ENCODE measurements at places on chromosomes 16 and 17.

DNA sequence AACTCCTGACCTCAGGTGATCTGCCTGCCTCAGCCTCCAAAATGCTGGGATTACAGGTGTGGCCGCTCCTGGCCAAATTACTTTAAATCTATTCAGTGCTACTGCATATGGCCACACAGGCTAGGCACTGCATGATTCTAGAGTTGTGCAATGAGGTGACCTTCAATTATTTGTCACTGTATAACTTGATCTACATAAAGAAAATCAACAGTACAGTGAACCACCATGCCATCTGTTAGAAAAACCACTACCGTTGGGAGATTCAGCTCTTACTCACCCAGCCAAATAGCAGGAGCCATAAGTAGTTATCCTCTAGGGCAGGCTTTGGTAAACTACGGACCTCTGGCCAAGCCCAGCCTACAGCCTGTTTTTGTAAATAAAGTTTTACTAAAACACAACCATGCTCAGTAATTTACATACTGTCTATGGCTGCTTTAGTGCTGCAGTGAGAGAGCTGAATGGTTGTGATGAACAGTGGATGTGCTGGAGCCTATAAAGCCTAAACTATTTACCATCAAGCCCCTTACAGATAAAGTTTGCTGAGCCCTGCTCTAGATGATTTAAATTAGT is 40.7 kb upstream of the TANC2 start:
- no peak for DNase-seq

DNA sequence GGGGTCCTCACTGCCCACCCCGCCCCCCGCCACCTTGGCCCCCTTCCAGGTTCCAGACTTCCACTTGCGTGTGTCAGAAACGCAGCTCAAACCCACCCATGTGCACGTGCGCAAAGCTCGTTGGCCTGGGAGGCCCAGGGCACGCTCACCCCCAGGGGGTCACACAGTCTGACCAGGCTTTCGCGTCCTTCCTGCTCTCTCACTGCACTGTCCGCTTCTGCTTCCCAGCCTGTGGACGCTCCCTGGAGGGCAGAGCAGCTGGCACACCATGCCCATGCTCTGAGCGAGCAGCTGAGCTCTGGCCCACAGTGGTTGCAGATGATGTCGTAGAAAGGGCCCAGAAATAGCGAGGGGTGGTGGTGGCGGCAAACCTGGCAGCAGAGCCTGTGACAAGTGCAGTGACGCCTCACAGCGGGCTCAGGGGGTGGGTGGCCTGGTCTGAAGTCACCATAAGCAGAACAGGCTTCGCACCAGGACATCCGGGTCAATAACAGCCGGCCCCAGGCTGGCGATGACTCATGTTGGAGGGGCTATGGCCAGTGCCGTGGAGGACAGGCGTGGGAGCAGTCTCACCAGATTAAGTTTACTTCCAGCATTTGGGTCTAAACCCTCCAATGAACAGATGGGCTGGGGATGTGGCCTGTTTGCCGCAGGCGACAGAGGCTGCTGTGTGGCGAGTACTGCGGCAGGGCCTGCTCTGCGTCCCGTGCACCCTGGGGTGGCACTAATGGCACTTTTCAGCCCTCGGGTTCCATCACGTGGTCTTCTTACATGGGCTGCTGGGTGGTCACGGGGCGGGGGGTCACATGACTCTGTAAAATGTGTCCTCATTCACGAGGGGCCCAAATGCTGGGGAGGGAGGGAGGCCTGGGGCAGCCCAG is 49.0 kb downstream of the NT5M start:
- no peak for DNase-seq

GRCh38 chr17:14580499-14580898 is 279.6 kb downstream of the HS3ST3B1 start:
- no peak for DNase-seq

DNA sequence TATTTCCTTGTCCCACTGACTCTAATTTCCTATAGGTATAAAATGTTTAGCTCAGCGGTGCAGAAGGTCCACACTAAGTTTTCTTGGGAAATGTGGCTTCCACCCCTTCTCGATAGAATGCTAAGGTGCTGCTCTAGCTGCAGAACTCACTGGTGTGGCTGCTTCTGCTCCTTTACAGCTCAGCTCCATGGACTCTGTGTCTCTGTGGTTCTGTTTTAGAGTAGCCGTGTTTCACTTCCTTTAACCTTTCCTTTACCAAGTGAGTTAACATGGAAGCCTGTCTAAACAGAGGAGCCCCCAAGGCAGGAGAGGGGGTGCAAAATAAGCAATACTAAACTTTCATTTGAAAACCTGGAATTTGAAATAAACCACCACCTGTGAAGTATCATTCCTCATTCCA is 65.3 kb downstream of the SPECC1 start:
- no peak for DNase-seq

- no peak for DNase-seq
These were observed 219.7 kb downstream of the IRF8 start for GRCh38 chr16:86118467-86119307.

GRCh38 chr17:12388226-12388625 is 277.5 kb upstream of the MYOCD start:
- DNase-seq: no peak

DNA sequence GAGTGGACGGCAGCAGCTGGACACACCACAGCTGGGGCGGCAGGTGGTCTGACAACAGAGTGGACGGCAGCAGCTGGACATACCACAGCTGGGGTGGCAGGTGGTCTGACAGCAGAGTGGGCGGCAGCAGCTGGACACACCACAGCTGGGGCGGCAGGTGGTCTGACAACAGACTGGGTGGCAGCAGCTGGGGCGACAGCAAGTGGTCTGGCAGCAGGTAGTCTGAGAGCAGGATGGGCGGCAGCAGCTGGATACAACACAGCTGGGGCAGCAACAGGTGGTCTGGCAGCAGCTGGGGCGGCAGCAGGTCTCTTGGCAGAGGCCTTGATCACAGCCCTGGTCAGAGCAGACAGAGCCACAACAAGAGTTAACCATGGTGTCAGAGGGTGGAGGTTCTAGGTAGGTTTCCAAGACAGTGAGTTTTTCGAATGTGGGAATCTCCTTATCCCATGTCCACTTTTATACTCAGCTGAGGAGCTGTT is at the start of gene KRTAP4-1:
KRTAP4-1 (minus strand) TSS at position 432 of the 482 bp plus-strand sequence; CDS start at position 375, 57 bp downstream.
- no peak for DNase-seq

GRCh38 chr17:4938688-4939545 is 929 bp downstream of the SLC25A11 start:
- DNase-seq: no peak

DNA sequence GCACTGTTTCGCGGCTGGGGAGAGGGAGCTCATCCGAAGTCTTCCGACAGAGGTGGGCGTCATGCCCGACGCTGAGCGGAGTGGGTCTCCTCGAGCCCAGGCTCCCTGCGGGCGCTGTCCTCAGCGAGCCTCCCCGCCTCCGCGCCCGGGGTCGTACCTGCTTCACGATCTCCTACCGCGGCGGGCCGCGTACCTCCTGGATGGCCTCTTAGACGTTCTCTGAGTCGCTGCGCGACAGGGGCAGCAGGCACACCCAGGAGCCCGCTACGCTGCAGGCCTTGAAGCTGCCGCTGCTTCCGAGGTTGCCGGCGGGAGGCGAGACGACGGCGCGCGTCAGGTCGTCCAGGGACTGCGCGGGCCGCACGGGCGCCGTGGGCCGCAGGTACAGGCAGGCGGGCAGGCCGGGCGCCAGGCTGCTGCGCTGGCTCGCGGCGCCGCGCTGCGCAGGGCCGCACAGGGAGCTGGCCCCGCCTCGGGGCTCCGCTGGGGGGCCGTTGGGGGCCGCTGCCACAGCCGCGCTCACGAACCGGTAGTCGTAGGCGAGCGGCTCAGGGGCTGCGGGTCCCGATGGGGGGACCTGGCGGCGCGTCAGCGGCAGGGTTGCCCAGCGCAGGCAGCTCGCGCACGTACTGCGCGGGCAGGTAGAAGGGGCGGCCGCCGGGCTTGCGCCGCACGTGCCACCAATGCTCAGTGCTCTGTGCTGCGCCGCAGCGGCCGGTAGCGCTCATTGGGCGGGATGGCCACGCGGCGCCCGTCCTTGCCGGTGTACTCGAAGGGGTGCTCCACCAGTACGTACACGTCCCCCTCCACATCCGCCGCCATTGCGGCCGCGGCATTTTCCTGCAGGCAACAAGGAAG is 116.4 kb upstream of the SMURF2 start:
- peak; percentile 33 for DNase-seq

GRCh38 chr17:488993-489757 is 136.6 kb upstream of the RPH3AL start:
- DNase-seq: peak; percentile 45

GRCh38 chr16:525123-525519 is 2.4 kb upstream of the CAPN15 start:
- DNase-seq: no peak

DNA sequence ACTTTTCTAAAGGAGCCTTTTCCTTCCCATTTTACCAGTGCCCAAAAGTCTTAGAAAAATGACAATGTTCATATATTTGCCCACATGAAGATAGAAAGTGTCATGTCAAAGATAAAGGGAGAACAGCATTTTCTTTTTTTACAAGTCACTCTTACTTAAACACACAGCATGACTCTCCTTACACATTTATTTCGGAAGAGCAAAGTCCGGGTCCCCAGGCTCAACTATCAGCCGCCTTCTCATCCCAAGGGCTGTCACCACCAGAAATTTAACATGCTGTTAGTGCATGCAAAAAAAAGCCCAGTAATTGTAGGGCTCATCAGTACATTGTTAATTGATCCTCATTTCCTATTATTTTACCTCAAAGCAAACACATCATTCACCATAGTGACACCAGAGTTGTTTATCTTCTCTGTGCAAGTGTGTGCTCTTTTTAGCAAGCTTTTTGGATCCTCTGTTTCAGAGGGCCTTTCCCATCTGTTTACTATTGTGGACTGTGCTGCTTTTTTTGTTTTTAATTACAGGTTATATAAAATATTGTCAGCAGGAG is 560.3 kb downstream of the WWOX start:
- no peak for DNase-seq
